ENCODE measurements at places on chromosomes 12 and 14.

- no peak for DNase-seq
These were observed 54.4 kb upstream of the BMP4 start for GRCh38 chr14:54010981-54011380.

DNA sequence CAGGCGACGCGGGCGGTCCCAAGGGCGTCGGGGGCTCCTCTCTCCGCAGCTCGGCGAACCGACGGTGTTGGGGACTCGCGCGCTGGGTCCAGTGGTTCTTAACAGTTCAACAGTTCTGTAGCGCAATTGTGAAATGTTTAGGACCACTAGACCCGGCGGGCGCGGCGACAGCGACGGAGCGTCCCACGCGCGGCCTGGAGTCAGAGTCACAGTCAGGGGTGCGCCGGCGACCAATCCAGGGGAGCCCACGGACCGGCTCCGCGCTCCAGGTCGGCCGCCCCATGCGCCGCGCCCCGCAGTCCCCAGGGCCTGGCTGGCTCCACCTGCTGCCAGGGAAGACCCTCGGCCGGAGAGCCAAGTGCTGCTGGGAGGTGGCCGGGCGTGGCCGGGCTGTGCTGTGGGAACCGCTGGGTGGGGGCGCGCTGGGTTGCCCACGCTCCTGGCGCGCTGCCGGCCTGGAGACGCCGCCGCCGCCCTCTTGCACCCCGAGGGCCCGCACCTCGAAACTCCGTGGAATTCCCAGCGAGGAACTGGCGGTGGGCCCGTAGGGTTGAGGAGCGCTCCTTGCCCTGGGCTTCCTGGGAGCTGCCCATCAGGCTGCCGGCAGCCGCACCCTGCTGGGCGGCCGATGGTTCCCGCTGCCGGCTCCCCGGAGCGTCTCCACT lies 20.9 kb upstream of the KIF26A start:
- no peak for DNase-seq

DNA sequence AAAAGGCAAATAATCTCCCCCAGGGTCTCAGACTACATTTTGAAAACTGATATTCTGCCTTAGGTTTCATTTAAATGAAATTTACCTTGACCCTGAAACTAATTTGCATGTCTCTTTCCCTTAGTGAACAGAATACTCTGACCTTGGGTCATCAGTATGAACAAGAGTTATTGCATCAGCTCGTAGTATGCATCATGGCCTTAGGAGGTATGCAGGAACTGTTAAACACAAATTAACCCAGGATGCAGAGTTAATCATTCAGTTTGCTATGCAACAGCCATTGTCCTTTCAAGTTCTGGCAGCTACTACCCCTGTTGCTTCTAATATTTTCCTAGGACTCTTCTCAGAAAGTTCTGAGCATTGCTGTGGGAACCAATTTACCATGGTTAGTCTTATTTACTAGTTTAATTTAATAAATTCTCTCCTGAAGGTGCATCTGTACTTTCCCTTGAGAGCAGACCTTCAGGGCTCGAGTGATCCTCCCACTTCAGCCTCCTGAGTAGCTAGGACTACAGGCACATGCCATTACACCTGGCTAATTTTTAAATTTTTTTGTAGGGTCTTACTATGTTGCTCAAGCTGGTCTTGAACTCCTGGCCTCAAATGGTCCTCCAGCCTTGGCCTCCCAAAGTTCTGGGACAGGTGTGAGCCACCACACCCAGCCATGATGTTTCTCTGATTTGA lies 126.7 kb downstream of the TTC6 start:
- no peak for DNase-seq

DNA sequence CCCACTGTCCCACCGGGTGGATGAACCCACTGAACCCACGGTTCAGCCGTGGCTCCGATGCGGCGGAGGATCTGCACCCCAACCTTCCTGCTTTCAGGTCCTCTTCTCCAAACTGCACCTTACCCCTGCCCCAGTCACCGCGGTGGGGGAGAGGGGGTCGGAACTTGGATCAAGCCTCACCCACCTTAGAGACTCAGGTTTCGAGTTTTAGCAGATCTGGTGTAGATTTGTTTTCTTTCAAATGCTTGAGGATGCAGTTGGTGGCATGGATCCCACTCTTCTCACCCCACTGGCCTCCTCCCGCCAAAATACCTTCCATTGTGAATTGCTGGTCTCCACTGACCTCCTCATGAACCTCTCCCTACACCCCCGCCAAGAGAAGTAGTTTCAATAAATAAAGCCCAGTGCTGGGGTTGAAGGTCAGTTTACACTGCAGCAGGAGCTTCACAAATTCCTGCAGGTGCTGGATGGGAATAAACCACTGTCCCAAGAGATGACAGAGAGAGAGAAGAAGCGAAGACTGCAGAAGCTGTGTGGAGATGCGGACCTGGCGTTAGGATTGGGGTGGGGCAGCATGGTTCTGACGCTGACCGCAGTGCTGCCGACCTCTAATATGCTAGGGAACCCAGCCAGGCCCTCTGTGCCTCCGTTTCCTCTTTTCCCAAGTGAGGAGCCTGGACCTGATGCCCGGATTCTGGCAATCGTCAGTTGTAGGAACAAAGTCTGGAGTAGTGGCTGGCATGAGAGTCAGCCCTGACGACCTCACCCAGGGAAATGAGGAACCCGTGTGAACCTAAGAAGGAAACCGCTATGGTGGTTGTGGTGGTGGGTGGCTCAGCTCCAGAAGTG lies 7.4 kb downstream of the TTC6 start:
- DNase-seq, result no peak

DNA sequence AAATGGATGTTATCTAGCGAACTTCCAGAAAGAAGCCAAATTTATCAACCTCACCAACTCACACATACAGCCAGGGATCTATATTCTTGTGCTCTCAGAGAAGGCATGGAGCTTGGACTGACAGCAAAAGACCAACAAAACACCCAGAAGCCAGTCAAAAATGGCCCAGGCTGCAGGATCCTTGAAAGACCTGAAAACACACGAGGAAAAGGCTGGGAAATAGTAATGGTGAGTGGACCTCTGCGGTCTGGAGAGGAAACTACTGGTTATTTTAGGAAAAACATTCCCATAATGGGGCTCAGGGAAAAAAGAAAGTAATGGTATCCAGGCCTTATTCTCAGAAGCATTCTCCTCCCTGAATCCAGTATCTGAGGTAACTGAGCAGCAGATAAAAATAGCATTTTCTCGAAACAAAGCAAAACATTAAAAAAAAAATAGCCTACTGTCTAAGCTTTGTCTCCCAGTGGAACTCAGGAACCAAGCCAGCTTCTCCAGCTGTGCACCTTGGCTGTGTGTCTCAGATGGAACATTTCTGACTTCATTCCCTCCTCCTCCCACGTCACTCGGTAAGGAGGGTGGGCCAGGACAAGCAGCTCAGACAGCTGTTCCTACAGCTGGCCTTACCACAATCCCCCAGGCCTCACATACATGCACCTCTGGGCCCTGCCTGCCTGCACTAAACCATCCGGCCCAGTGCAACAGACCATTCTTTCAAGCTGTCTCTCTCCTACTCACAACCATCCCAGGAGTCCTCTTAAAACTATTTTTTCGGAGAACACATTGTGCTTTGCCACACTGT lies 249.9 kb downstream of the DAD1 start:
- DNase-seq, result no peak

DNA sequence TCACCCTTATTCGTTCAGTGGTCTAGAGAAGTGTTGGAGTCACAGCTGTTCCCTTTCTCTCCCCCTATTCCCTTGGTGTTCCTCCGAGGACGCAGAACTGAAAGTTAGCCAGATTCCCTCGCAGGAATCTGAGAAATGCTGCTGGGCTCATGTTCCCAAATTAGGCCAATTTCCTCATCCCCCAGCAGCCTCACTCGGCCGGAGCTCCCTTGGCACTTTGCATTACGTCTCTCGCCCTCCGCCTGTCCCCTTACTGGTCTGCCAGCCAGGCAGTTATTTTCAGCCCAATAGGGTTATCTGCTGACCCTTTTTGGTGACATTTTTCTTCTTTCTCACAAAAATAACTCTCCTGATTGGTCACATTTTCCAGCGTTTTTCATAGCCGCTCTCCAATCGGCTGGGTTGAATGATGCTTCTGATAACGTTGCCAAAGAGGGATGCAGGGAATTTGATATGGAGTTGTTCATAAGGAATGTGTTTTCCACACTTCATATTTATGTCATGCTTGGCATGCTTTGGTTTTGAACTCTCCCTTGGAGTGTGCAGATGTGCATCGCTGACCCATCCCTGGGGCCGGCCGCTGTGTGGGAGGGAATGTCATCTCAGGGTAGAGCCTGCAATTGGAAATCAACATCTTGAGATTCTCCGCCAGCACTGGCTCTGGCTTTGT lies 9.9 kb downstream of the IFT43 start:
- no peak for DNase-seq

- no peak for DNase-seq
These were observed 21.3 kb upstream of the PAPLN start for GRCh38 chr14:73216030-73216429.

DNA sequence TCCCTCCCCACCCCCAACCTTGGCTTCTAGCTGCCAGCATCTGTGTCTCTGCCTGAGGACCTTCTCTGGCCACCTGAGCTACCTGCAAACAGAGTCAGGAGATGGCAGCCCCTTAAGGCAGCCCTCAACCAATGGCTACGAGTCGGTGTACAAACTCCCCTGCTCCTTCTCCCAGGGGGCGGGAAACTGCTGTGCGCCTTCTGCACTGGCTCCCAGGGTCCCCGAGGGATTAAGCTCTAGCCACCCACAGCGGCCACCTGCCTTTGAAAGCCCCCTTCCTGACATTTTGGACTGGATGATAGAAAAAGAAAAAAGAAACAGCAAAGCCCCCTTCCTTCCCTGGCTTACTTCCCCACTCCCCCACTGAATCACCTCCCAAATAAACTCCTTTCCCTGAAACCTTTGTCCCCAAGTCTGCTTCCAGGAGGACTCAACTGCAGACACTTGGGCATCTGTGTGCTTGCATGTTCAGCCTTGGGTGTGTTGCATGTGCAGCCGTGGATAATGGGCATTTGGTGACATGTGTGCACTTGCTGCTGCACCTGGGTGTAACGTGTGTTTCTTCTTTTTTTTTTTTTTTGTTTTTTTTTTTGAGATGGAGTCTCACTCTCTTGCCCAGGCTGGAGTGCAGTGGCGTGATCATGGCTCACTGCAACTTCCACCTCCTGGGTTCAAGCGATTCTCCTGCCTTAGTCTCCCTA lies 6.0 kb downstream of the SDS start:
- DNase-seq, result no peak

DNA sequence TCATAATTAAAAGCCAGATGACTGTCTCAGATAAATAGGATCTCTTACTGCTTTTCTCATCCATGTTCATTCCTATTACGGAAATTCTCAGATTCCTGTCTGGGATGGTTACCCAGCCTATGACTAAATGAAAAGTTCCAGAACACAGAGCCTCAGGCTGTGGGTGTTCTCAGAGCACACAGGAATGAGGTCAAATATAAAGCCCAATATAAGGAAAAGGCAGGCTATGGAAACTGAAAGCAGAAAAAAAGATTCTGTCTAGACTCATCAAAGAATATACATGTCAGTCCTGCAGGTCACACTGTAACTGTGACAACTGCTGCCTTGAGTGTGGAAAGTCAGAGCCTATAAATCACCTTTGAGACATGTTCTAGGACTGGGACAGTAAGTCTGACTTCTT lies 64.3 kb downstream of the DCAF5 start:
- no peak for DNase-seq

GRCh38 chr12:58922849-58923248 lies 2.5 kb upstream of the LRIG3 start:
- DNase-seq, result no peak

DNA sequence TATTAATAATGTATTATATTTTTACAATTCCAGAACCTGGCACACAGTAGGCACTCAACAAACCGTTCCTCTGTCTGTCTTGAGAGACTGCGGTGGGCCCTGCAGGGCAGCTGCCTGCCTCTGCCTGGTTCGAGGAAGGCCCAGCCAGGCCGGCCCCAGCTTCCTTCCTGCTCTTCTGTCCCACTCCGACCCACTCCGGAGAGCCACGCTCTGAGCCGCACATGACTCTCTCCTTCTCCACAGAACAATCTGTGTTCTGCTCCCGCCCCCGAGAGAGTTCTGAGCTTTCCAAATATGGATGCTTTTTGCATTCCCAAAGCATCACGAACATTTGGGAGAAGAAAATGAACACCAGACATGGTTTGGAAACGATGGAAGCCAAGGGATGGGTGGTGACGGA lies 57.3 kb downstream of the TTC7B start:
- DNase-seq, result no peak

Data from activated T-helper 1 cell treated with anti-CD3 and anti-CD28 coated beads, Interleukin-2, amount 50 U/mL, for 16 hours (primary cell).